ENCODE measurements at places on chromosomes 11 and 22.

DNA sequence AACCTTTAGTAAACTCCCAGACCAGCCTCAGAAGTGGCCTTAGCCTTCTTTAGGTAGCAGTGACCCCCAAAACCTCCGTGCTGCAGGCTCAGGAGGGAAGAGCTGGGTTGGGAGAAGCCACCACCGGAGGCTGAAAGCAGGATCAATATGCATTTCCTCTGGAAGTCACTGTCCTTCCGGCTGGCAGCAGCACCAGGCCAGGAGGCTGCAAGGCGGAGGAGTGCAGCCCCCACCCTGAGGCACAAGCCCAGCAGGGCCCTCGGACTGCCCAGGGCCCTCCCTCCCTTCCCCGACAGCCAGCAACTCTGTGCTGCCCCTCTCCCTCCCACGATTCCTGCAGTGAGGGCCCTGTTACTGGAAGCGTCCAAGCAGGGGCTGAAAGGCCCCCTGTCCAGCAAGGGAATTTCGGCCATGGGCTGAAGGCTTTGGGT lies 3.2 kb upstream of the NRXN2 start:
- no peak for DNase-seq

DNA sequence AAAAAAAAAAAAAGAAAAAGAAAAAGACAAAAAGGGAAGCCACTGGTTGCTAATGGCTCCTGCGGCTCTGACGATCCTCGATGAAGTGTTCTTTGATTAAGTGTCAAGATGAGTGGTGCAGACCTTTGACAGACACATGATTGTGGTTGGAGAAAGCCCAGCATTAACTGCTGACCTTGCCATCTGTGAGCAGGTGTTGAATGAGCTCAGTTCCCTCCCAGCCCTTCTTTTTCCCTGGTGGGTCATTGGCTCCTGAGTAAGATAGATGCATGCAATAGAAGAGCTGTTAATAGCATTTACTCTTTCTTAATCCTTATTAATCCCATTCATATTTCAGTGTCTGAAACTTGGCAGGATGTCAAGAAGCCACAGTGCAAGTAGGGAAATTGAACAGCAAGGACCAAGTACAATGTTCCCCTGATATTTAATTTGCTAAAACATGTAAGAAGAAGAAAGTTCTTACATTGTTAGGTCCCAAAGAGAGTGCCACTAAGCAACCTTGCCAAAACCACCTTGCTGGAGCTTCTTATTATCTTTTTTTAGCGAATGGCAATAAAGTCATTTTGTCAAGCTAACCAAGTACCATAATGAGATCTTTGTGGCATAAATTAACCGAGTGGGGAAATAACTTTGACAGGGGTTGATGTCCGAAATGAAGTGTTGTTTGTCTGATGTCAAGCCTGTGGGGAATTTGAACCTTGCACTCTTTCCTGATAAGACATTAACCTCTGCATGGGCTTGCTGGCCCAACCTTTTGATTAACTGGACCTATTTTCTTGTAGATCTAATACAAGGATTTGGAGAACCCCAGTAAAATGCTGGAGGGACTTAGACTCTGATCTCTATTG lies 113.7 kb downstream of the PTPRJ start:
- DNase-seq: no peak

DNA sequence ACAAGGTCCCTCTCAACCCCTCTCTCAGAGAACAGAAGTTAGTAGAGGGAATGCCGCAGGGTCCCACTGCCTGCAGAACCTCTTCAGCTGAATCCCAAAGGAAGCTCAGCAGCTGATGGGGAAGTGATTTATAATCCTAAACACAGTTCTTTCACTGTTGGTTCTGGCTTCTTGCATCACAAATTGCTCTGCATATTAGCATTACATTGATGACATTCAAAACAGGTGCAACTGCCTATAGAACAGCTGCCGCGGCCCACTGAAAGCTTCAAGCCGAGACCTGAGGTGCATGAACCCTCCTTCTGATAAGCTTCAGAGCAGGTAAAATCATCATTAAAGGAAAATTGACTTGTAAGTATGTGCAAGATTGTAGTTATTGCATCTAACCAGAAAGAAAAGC lies 75.2 kb upstream of the KIRREL3 start:
- peak; percentile 52 for DNase-seq

- DNase-seq: no peak
Observed at GRCh38 chr11:58165504-58166106, 23.3 kb upstream of the OR9Q2 start.

DNA sequence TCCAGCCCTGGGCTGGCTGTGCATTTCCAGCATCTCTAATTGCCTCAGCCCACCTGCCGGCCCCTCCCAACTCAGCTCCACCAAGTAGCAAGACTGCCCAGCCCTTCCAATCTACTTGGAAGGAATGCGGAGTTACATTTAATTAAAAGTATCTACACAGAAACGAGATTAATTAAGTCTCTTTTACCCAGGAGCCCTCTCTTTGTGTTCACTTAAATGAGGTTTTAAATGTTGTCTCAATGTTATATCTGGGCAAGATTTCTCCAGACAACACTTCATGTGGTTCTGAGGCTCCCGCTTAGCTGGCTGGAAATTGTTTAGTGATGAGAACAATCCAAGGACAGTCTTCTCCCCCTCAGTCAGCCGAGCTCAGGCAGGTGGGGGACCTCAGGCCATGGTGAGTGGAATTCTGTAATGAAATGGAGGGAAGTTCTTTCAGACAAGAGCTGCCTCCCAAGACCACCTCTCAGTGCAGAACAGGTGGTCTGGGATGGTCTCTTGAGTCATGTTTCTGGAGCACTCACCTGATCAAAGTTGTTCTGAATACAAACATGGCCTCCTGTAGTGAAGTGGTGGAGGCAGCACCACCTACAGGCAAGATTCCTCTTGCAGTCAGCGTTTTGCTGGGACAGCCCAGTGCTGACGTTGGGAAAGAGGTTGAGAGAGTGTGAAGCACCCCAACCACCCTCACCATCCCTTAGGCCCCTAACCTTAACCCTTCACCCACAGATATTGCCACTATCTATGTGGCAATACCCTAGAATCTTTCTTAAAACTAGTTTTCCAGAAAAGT lies 371.6 kb downstream of the CADM1 start:
- DNase-seq: no peak

GRCh38 chr11:108636222-108636621 lies 28.6 kb upstream of the DDX10 start:
- no peak for DNase-seq

DNA sequence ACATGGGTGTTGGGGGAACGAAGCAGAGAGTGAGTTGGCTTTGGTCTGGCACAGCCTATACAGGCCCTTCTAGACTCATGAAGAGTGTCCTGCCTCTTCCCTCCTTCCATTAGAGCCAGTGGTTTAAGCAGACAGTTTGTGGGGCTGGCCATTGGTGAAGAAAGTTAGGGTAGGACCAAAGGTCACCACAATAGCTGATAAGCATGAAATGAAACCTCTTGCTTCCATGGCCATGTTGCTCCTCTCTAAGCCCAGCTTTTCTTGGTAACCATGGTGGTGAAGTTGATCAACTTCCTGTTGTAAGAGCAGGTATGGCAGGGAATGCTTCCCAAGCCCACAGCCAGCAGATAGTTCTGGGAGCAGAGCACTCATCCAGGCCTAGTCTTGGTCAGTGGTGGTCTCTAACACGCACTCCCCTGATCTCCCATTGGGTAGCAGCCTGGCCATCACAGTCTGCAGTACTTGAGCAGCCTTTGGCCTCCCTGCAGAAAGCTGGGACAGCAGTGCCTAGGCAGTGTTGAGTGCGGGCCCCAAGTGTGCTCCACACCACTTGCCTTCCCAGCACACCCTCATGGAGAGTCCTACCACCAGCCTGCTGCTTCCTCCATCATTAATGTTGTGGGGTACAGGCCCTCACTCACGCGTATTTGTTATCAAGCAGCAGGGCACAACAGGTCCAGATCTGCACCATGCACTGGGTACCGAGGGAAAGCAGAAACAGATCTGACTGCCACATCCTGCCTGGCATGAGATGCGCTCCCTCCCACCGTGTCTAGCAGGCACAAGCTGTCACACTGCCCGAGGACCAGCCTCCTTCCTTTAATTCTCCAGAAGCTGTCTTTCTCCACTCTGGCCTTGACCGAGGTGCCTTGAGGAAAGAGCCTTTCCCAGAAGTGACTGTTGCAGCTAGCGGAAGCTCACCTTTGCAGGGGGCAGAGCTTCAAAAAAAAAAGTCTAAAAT lies 65.8 kb upstream of the SUSD2 start:
- DNase-seq: no peak

- no peak for DNase-seq
Observed at GRCh38 chr11:67419325-67420049, 4.0 kb downstream of the CARNS1 start.

DNA sequence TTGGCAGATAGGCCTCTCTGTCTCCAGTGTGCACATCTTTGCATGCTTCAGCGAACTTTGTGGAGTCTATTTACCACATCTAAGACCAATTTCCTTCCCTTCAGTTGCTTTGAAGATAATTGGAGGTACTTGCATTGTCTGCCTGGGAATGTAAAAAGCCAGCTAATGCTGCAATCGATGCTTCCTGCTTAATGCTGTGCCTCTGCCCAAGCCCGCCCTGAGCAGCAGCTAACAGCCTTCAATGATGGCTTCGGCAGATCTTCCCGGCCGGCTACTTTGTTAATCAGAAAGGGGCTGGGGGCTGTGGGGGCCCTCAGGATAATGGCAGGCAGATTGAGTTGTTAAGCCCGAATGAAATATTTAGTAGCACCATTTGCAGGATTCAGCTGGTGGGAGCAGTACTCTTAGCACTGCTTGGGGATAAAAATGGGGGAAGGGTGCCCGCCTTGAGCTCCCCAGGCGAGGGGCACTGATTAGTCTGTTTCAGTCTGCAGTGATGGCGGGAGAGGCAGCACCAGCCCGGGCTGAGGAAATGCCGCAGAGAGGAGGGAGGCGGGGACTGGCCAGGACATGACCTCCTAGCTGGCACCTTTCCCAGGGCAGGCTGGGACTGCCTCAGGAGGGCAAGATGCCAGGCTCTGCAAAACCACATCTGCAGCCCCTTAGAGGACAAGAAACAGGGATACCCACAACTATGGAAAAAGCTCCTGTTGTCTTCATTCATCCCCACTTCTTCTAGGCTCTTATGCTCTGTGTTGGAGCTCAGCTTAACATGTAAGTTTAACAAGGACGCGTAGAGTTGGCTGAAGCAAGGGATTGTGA lies 460.0 kb downstream of the BUD13 start:
- peak; percentile 48 for DNase-seq

GRCh38 chr22:49413551-49413950 lies 414.1 kb downstream of the BRD1 start:
- no peak for DNase-seq

GRCh38 chr22:46968848-46969247 lies 206.4 kb downstream of the TBC1D22A start:
- no peak for DNase-seq

- DNase-seq: no peak
Observed at GRCh38 chr11:78223320-78223954, 34.7 kb downstream of the USP35 start.

DNA sequence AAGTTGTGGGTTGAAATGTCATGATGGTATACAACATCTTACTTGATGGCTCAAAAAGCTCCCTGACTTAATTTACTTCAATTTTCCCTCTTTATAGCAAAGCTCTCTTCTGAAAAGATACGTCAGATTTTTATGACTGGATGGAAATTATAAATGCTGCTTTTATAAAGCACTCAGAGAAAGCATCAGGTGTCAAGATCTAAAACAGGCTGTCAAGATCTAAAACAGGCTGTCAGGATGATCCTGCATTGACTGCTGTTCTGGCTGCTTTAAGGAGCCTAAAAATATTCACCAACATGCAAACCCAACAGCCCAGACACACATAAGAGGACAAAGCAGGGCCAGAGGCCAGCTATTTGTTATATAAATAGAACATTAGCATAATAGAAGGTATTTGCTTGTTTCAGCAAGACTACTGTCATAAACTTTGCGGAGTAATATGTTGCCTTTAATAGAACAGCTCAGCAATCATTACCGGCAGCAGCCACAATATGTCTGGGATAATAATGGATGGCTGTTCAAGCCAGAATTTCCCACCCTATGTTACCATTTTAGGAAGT lies 77.3 kb upstream of the ANO5 start:
- no peak for DNase-seq

DNA sequence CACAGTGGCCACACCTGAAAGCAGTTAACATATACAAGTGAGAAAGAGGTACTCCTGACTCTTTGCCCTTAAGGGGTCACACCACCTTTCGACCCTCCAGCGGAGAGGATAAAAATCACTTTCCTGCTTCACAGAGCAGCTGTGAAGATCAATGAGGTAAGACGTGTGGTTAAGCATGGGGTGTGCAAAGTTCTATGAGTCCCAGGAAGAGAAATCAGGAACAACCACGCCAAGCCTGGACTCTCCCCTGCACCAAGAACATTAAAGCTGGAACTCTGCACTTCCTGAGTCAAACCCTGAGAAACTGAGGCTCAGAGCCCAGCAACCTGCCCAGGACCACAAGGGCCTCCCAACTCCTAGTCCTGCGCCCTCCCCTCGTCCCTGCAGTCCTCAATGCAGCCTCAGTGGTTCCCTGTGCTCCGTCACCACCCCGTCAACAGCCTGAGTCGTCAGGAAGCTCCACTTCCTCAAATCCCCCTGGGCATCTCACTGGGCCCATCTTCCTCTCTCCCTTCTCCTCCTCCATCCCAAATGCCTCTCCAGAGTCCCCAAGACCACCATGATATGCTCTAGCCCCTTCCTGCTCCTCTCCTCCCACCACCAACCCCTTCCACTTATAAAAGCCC lies 17.7 kb downstream of the TNKS1BP1 start:
- no peak for DNase-seq

- DNase-seq: no peak
Observed at GRCh38 chr11:114084414-114084813, 24.9 kb downstream of the ZBTB16 start.

DNA sequence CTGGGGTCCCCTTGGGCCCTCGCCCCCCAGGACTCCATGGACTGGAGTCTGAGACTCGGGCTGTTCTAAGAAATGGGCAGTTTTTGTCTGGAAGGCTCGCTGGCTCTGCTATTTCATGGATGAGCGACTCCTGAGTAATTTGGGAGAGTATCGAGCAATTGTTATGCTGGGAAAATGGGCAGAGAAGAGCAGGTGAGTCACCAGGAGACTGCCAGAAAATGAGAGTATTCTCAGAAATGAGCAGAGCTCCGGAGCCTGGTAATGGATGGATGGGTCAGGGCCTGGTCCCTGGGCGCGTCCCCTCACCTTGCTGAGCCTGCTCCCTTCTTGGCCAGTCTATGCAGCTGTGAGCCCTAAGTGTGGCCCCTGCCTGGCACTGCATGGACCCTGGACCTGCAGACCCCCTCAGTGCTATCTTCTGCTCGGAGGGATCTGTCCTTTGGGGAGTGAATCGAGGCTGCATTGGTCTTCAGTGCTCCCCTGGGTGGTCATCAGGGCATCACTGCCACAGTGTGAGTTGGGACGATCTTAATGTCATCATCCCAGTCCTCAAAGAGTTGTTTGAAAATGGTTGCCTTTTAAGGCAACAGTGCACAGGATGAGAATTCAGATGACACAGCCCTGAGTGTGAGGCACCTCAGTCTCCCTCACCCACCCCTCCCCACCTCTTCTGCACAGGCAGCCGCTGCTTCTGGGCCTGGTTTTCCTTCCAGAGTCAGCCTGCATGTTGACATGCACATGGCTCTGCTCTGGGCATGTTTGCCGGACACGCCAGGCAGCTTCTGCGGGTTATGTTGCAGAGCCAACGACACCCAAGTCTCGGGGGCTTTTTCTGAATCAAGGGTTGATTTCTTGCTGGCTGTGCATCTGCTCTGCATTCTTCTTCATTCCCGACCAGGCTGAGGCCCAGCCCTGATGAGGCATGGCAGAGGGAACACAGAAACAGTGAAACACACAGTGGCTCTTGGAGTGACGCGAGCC lies 519.0 kb downstream of the TBC1D22A start:
- DNase-seq: no peak

- DNase-seq: no peak
Observed at GRCh38 chr11:1586699-1587098, 1.6 kb upstream of the KRTAP5-1 start.

Measured in NCI-H1436 (cell line).